ENCODE measurements at places on chromosomes 2 and 18.

- DNase-seq: peak; percentile 99
Observed at GRCh38 chr2:12303181-12304030, 413.3 kb upstream of the TRIB2 start.

DNA sequence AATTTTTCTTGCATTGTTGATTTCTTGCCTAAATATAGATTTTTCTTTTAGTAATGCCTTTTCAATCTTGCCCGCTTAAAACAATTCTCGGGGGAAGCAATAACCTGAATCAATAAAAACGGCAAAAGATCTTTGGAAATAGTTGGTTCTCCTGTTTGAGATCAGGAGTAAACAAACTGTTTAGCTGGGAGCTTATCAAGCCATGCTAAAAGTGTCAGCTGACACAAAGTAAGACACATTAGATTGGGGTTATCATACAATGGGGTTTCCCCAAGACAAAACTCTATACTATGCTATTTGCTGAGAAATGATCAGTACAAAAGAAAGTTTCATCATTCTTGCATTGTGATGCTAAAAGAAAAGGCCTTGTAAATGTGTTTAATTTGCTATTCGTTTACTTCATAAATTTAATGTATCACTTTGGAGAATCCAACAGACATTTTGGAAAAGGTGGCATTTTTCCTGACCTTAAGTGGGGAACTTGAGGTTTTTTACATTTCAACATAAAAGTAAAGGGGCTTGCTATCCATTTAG is 46.5 kb downstream of the ATIC start:
- peak; percentile 54 for DNase-seq

DNA sequence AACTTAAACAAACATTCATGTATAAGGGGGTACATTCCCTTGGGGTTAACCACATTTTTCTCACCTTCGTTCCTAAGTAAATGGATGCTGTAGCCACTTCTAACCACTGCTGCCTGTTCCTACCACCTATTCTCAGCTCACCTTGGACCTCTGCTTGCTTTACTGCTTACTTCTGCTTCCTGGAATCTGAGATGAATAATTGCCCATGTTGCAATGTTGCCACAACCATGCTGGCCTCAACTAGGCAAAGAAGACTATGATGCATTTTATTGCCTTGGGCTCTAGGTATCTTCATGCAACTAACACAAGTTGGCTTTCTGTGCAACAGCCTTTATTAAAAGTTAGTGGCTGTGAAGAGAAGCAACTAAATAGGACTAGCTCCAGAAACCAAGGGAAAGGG is 106.3 kb upstream of the TCF4 start:
- no peak for DNase-seq

DNA sequence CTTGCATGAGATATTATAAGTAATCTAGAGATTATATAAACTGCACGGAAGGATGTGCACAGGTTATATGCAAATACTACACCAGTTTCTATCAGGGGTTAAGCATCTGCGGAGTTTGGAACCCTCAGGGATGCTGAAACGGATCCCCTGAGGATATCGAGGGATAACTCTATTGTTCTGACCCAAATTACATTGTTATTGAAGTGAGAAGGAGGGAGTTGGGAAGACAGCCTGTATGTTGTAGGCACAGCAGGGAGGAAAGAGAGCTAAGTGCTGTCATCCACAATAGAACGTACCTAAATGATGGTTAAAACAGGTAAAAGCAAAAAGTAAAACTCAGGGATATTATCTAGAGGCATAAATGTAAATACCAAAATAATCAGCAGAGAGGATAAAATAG is 44.6 kb upstream of the SMAD2 start:
- no peak for DNase-seq

- no peak for DNase-seq
Observed at GRCh38 chr2:70785137-70785911, 5.1 kb downstream of the FIGLA start.

DNA sequence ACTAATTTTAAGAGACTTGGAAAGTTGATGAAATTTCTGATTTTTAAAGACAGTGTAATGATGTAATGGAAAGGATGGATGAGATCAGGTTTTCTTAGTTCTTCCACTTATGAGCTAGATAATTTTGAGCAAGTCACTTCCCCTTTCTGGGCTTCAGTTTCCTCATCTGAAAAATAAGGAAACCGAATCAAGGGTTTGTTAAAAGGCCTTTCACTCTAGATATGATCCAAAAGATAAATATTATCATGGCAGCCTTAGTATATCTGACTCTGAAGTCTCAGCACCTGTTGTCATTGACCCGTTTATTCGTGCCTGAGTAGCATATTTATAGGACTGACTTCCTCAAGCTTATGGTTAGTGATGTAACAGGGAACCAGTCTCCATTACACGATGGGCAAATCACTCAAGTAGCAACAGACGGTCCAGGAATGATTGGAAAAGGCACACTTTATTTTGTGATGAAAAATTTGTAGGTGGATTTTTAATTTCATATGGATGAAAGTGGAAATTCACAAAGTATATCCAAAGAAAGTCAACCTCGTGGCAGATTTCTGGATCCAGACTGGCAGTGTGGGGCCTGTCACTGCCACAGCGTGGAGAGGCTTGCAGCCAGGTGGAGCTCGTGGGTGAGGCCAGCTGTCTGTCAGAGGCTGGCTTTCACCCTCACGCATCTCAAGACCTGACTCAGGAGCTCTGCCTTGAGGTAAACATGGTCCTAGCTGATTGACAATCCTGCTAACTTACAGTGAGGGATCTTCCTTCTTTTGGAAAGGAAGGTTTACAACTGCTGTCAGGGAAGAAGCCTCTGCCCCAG is 137.9 kb upstream of the CXCR4 start:
- no peak for DNase-seq

- no peak for DNase-seq
Observed at GRCh38 chr18:22267225-22267624, 97.8 kb downstream of the GATA6 start.

DNA sequence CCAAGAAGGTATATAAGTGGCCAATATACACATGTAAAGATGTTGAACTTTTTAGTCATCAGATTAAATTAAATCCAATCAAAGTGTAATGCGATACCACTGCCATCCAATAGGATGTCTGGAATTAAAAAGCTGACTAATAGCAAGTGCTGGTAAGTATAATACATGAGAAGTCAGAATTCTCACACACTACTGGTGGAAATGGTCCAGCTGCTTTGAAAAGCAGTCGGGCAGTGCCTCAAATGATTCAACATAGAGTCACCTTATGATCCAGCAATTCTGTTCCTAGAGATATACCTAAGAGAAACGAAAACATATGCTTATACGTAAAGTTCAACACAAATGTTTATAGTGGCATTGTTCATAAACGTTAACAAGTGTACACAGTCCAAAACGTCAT is 124.1 kb upstream of the MYT1L start:
- peak; percentile 41 for DNase-seq

GRCh38 chr2:96251721-96252292 is 14.0 kb downstream of the TMEM127 start:
- peak; percentile 97 for DNase-seq

DNA sequence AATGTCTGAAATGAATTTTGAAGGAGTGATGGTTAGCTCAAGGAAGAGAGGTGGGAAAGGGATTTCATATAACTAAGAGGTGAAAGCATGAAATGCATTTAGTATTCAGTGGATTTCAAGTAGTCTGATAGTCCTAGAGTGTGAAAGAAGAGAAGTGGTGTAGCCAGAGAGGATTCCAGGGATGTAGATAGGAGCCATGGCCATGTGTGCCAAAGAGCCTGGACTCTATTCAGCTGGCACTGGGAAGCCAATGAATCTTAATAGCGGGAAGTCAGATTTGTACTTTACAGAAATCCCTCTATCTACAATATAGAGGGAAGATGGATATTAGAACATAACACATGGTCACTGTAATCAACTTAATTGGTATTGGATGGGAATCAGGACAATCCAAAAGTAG is 8.3 kb upstream of the BOLL start:
- no peak for DNase-seq

DNA sequence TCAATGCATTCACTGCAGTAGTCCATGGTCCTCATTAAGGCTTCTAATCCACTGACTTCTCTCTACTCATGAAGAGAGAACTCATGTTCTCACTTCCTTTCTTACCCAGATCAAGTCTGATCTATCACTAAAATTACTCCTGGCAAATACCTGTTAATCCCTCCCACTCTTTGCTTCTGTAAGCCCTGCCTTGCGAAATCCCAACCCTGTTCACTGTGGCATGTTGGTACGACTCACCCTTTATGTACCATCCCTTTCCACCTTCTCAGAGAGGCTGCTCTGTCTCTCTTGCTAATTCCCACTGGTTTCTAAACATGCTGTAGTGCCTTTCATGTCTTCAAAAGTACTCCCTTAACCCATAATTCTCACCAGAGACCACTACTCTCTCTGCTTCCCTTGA is 272.2 kb upstream of the ACVR2A start:
- no peak for DNase-seq

- no peak for DNase-seq
Observed at GRCh38 chr18:11316546-11316945, 167.2 kb upstream of the PIEZO2 start.

DNA sequence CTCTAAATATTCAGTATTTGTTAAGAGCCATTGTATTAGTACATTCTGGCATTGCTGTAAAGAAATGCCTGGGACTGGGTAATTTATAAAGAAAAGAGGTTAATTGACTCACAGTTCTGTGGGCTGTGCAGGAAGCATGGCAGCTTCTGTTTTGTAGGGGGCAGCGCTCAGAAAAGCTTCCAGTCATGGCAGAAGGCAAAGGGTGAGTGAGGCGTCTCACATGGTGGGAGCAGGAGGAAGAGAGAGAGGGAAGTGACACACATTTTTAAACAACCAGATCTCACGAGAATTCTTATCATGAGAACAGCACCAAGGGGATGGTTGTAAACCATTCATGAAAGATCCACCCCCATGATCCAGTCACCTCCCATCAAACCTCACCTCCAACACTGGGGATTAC is 13.8 kb upstream of the CCDC102B start:
- no peak for DNase-seq

DNA sequence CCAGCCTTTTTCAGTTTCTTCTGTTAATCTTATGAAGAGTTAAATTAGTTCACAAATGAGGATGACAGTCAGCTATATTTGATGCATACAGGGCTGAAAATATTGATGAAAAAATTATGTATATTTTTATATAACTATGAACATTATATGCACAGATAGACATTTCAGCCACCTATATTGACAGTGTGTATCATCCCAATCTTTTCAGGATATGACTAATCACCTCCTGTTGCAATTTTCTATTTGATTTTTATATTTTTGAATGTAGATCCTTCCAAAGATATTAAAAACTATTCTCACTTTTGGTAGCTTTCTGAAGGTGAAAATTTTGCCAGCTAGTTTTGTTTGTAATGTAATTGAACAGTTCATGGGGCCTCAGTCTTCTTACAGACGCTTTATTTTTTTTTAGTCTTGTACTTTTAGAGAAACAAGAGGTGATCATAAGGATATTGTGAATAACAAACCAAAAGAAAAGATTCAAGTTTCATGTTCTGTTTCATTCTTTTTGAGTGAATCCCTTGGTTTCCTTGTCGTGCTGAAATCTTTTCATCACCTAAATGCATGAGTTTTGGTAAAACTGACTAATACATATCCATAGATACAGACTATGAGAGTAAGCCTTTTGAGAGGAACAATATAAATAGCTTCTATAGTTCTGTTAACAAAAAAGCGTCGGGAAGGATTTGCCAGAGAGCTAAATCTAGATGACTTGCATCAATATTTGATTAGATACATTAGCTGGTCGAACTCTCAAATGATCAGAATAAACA is 123.1 kb downstream of the ARHGAP15 start:
- no peak for DNase-seq

DNA sequence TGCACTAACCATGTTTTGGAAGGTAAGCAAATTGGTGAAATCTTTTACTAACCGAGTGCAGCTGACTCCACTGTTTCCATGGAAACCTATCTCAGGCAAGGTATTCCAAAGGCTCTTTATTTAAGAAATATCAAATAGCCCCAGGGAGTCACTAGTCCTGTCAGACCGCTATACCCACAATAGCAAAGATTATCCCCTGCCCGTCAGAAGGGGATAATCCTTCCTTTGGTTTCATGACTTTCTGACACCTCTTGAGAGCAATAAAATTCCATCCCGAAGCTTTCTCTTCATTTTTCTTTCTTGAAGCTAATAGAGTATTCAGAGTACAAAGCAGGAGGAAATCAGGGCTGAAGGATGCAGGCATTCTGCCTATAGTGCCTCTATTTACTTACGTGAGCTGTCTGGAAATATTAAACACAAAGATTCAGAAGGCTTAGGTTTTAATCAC is 34.7 kb upstream of the MAP2 start:
- no peak for DNase-seq

DNA sequence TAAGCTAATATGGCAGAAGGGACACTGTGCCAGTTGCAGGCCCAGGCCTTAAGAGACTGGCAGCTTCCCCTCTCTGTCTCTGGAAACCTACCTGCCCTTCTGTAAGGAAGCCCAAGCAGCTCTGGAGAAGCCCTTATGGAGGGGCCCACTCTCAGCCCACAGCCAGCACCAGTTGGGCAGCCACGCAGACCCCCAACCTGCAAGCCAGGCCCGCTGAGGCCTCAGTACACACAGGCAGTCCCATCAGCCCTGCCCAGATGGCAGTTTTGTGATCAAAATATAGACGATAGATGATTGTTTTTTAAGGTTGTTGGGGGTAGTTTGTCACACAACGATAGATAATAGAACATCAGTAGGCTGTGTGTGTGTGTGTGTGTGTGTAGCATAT is 36.8 kb upstream of the ALPP start:
- no peak for DNase-seq

- DNase-seq: peak; percentile 86
Observed at GRCh38 chr2:74740741-74741431, 86.8 kb downstream of the SEMA4F start.

DNA sequence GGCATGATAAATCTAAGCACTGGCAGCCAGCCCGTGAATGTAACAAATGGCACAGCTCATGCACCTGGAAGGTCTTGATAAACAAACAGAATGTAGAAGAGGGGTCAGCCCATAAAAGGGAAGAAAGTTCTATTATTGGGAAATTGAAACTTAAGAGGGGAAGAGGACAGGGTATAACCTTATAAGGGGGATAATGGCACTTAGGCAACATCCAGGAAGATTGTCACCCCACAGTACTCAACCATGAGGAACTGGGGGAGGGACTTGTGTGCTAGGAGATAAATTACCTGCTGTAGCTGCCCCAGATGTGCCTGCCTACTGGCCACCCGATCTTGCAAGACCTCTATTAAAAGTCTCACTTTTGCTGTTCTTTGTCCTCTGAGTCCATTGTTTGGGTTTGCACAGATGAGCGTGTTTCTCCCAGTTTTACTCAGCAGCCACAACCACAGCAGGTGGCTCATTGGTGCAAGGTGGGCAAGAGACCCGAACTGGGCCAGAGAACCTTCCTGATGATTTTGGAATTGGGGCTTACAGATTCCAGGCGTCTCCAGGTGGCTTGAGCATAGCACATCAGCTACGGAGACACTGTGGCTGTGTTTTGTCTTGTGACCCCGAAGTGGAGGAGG is 79.0 kb upstream of the TAF1B start:
- no peak for DNase-seq

DNA sequence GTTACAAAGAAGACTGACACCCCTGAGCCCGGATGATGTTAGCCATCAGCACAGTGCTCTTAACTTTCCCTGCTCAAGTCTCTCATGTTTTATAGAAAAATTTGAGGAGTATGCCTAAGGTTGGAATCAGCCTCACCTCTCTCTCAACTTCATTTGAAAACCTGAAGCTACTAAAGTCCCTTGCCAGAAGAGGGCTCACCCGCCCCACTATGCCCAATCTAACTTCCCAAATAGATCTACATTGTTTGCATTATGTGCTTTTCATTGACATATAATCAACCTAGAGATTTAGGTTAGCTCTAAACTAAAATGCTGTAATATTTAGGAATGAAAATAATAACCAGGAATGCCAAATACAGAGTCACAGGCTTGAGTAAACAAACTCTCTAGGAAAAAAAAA is 305.4 kb downstream of the NCKAP5 start:
- DNase-seq: peak; percentile 22

- no peak for DNase-seq
Observed at GRCh38 chr18:59198215-59198614, 21.7 kb upstream of the GRP start.
